HT1080 (cell line): ENCODE measurements at places on chromosomes 7 and 10. TPM values are rescaled to one million over a fixed set of nuclear protein-coding genes. Genes with fewer than 3 reads are reported as not detected.

Gene MUC3A
- not detected in 2 replicates for total RNA-seq

Gene LRGUK
- total RNA-seq, result not detected in 2 replicates

Gene C7orf57
- total RNA-seq, result 1.2 TPM in 1 of 2 replicates, not detected in the other

Gene DYNC1I1
- total RNA-seq, result 2.4 and 2.7 TPM in 2 replicates

Gene NUDT13
- total RNA-seq, result 1.9 and 2.5 TPM in 2 replicates

Gene TLX1
- not detected in 2 replicates for total RNA-seq

Gene MRC1
- total RNA-seq, result 0.03 TPM in 1 of 2 replicates, not detected in the other

Gene ITGA8
- not detected in 2 replicates for total RNA-seq

Gene MKX
- total RNA-seq, result 0.10 TPM in 1 of 2 replicates, not detected in the other

Gene IFRD1
- total RNA-seq, result 33.7 and 35.7 TPM in 2 replicates

Gene TMEM176A
- total RNA-seq, result not detected in 2 replicates

Gene HOXA10
- total RNA-seq, result 22.7 and 29.3 TPM in 2 replicates

GRCh38 chr7:98506471-98506870 is 105.6 kb upstream of the BAIAP2L1 start:
- no peak for DNase-seq

GRCh38 chr10:89029785-89030437 is 39.3 kb downstream of the FAS start:
- peak; percentile 65 for DNase-seq

DNA sequence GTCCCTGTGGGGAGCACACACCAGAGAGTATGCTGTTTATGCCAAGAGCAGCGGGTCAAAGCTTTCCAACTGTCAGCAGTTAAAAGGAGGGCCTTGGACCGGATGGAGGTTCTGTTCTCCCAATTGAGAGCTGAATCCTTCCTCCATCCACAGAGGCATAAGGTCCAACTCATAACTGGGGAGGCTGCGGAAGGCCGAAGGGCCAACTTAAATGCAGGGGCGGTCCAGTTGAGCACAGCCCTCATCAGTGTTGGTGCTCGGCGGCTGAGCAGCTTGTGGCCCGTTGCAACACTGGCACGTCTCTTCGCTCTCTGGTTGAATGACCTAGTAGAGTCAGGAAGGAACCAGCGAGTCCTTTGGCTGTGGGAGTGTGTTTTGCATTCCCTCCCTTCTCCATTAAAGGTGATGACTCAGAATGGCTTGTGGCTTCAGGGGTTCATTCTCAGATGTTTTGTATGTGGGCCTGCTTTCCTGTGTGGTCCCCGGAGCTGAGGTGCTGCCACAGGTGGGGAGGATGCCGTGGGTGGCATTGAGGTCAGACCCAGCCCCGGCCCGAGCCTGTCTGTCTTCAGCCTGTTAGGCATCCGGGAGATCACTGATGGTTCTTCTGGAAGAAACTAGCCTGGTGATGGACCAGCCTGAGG is 44.8 kb upstream of the DMBT1 start:
- peak; percentile 87 for DNase-seq

GRCh38 chr10:30493609-30494530 is 59.9 kb downstream of the MAP3K8 start:
- DNase-seq, result no peak

DNA sequence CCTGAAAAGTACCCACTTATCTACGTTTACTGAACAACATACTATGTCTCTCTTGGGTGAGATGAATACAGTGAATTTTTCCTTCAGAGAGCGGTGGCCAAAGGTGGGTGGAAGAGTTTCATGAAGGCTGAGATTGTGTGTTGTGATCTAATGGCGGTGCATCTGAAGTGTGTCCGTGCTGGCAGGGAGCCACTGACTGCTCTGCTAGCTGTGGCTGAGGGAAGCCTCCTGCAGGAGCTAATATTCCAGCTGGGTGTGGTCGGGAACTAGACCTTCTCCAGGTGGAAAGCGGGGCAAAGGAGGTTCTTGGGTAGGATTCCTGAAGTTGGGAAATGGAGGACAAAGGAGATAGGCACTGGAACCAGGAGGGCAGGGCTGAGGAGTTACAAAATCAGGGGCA is 69.2 kb upstream of the GRB10 start:
- DNase-seq, result no peak

- DNase-seq, result peak; percentile 69
Observed at GRCh38 chr10:33015761-33016547, 57.9 kb upstream of the ITGB1 start.

DNA sequence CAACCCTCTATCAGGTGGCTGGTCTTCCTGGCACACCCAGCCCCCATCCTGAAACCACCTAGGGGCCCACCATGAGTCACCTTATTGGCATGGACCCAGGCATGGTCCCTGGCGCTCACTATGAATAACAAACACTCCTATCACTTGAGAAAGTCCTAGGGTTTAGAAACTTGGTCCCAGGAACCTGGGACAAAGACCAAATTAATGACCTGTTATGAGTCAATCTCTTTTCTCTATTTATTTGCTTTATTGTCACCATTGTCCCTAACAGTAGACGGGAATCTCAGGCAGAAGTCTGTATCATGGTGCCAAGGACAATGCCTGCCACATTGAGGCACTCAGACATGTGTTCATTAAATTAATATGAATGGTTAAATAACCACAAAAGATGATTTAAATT is 599.6 kb upstream of the C7orf33 start:
- DNase-seq, result peak; percentile 32

DNA sequence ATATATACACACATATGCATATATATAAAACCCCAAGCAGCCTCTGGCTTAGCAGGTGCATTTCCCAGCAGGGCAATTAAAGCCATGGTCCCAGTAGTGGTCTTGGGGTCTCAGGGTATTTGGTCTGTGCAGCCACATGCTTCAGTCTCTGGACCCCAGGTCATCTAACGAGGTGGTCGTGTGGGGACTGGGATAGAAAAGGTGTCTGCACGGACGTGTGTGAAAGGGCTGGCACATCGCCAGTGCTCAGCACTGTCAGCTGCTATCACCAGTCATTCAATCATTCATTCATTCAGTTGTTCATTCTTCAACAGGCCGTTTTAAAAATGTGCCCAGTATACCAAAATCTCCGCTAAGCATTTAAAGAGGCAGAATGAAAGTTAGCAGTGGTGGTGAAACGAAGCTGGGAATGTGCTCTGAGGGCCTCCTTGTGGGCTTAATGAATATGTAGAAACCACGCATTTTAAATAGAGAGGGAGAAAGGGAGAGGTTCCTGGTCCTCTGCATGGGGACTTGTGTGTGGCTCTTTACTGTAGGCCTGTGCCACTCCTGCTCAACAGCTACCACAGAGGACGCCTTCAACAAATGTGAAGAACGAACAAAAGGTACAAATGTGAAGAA is 170.4 kb downstream of the EGFR start:
- DNase-seq, result no peak

- no peak for DNase-seq
Observed at GRCh38 chr10:111130471-111130870, 53.6 kb downstream of the ADRA2A start.

- peak; percentile 10 for DNase-seq
Observed at GRCh38 chr10:50362547-50363125, 111.3 kb upstream of the ASAH2 start.

- DNase-seq, result peak; percentile 83
Observed at GRCh38 chr10:101041252-101041761, 10.3 kb downstream of the SFXN3 start.

DNA sequence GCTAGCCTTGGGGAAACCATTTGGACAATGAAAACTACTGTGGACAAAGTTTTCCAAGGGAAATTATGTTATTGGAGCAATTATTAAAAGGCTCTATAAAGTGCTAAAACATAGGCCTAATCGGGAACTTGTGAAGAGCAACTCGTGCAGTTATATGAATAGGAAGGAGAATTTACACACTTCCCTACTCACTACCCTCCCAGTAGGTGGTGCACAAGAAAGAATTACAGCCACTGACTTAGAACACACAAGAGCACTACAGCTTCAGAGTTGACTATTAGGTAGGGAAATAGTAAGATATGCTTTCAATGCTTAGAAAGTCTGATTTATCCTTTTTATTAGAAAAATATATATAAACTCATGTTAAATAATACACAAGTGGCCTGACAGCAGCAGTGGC is 47.2 kb downstream of the GSAP start:
- no peak for DNase-seq

DNA sequence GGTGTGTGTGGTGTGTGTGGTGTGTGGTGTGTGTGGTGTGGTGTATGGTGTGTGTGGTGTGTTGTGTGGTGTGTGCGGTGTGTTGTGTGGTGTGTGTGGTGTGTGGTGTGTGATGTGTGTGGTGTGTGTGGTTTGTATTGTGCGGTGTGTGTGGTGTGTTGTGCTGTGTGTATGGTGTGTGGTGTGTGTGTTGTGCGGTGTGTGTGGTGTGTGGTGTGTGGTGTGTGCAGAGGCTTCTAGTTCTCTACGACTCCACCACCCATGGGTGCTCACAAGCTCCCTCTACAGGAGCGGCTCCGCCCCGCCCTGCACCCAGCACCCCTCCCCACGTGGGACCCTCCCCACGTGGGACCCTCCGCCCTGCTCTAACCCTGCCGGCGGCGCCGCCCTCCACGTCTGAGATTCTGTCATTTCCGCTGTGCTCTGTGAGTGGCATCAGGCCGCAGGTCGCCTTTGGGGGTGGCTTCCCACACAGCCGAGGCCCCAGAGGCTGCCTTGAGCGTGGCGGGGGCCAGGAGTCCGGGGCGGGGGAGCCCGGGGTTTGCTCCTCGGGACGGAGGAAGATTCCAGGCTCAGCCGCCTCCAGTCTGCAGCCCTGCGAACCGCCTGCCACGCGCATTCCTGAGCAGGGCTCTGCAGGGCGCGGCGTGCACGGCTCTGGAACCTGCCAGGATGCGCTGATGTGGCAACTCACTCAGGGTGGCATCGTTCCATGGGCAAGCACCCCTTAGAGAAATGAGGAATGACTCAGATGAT is 37.0 kb upstream of the DNAJB6 start:
- no peak for DNase-seq

DNA sequence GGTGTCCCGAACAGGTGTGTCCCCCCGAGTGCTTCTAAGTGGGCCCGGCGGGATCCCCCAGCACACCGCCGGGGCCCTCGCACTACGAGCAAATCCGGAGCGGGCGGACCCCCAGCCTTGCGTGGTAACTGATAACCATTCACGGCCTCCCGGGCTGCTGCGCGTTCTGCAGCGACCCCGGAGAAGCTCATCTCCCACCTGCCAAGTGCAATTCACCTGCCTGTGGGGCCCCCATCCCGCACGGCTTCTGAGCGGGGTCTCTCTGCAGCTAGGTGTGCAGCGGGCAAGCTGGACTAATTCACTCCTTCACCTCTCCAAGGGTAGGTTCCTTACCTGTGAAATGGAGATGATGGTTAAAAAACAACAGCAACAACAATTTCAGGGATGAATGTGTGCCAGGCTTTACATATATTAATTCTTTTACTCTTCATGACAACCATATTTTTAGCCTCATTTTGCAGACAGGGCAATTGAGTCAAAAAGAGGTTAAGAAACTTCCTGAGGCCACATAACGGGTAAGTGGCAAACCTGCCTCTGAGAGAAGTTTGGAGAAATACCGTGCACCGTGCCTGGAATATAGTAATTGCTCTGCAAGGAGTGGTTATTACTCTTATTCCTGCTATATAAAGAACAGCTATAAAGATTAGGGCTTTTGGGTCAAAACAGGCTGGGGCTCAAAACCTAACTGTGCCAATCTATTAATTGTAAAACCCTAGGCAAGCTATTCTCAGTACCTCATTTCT is 652 bp upstream of the PODXL start:
- no peak for DNase-seq

DNA sequence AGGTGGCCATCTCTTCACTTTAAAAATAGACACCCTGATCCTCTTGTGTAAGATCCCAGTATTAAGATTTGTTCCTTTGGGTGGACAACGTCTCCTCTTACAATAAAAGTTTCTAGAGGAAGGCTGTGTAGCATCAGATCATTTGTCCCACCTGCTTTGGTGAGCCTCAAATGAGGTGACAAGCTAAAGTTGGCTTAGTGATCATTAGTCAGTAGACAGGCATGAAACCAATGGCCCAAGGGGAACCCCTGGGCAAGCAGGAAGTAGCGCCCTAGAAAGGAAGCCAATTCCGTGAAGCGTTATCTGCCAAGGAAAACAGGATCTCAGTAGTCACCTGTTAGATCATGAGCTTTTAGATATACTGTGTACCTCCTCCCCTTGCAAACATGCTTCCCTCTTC is 66.8 kb downstream of the PCGF5 start:
- DNase-seq, result peak; percentile 38

- peak; percentile 52 for DNase-seq
Observed at GRCh38 chr10:119786117-119786769, 60.4 kb downstream of the INPP5F start.

DNA sequence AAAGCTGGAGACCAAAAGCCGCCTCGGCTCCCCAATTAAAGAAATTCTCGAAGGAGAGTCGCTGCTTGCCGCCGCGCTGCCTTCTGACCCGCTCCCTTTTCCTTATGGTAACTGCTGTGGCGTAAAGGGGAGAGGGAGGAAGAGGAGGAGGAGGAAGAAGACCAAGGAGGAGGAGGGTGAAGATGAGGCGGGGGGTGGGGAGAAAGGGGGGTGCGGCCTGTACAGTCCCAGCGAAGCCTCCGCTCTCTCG is 388 bp downstream of the CNOT4 start:
- DNase-seq, result peak; percentile 75

- DNase-seq, result no peak
Observed at GRCh38 chr10:44820094-44820493, 91.0 kb upstream of the TMEM72 start.

DNA sequence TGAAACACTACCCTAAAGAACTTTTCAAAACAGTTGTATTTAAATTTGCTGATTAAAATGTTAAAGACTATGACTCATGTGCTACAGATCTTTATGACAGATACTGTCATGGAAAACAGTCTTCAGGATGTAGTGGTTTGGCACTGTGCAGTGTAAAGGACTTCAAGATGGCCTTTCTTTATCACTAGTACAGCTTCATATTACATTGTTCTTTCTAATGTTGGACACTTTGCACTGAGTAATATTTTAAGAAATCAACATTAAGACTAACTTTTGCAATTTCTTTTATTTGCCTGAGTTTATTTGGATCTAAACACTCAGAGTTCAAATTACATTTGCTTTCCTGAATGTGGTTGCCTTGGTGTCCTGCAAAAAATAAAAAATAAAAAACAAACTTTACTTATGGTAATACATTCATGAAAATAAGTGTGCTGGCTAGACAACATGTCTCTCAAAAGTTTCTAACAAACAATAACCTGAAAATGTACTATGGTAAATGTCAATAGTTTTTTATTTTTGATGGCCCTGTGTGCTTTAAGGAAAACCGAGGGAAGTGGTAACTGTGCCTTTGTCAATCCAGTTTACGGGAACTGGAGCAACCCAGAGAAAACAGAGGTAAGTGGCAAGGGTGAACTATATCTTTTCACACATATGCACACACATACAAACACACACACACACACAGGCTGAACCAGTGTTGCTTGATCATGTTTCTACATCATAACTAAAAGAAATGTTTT is 85.9 kb upstream of the PLXDC2 start:
- peak; percentile 52 for DNase-seq

- DNase-seq, result no peak
Observed at GRCh38 chr10:26969145-26969926, 108.6 kb upstream of the ABI1 start.

DNA sequence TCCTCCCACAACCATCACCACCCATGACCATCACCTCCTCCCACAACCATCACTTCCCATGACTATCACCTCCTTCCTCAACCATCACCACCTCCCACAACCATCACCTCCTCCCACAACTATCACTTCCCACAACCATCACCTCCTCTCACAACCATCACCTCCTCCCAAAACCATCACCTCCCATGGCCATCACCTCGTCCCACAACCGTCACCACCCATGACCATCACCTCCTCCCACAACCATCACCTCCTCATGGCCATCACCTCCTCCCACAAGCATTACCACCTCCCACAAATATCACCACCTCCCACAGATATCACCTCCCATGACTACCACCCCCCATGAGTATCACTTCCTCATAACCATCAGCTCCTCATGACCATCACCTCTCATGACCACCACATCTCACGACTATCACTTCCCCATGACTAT is 52.2 kb downstream of the PDGFA start:
- DNase-seq, result no peak
